Activated CD4-positive, alpha-beta T cell treated with anti-CD3 and anti-CD28 coated beads, Interleukin-2, amount 50 U/mL, for 24 hours (primary cell): ENCODE measurements at places on chromosomes 5 and 9.

DNA sequence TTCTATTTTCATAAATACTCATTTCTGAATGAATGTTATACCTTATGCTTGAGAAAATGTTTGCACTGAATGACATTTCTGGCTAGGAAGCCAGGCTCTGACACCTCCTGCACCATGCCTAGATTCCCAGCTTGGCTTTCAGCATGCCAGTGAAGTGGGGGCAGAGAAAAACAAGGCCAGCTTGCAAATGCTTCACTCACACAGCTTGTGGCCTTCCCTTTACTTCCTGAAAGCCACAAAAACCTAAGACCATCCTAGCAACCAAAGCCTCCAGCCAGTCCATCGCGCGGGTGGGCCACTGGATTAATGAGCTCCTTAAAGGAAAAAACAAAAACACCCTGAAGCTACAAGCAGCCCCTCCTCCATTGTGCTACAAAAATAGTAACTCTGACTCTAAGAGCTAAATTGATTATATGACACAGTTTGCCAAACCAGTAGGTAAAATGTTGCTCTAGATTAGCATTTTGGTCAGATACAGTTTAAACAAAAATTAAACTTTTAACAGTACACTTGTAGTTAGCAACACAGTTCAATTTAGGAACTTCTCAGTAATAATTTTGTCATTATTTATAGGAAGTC lies 159.9 kb downstream of the TSSK1B start:
- DNase-seq = no peak

GRCh38 chr9:136791516-136792276 lies 552 bp downstream of the TMEM141 start:
- peak; percentile 51 for DNase-seq

DNA sequence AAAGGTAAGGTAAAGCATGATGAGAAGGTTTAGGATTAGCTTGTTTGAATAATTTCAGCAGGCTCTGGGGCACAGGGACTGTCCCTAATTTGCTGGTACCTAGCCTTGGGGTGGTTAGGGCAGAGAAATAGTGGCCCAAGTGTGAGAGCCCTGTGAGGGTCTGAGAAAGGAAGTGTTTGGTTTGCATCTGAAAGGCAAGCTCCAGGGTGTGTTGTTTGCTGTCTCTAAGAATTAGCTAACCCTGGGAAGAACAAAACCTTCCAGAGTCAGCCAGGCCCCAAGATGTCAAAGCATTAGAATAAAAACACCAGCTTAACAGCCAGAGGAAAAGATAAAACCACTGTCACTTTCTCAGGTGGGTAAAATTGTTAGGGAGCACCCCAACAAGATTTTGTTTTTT lies 31.0 kb downstream of the TMEM252 start:
- no peak for DNase-seq

DNA sequence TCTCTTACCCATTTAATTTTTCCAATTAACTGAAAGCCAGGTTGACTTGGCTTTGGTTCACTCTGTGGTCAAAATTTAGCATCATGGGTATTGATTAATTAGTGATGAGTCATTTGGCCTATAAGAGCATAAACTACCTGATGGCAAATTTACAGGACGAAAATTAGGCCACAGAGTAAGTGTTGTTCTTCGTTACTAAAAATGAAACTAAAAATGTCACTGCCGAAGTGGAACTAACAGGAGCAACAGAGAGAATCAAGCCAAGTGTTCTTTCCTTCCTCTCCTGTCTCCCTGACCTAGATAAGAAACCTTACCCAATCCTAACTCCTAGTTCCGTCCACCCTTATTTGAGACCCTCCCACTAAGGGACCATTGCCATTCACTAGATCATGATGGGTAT lies 176.9 kb downstream of the RAB3C start:
- no peak for DNase-seq

- no peak for DNase-seq
Measured at GRCh38 chr5:142551338-142552067, 134.4 kb downstream of the FGF1 start.

DNA sequence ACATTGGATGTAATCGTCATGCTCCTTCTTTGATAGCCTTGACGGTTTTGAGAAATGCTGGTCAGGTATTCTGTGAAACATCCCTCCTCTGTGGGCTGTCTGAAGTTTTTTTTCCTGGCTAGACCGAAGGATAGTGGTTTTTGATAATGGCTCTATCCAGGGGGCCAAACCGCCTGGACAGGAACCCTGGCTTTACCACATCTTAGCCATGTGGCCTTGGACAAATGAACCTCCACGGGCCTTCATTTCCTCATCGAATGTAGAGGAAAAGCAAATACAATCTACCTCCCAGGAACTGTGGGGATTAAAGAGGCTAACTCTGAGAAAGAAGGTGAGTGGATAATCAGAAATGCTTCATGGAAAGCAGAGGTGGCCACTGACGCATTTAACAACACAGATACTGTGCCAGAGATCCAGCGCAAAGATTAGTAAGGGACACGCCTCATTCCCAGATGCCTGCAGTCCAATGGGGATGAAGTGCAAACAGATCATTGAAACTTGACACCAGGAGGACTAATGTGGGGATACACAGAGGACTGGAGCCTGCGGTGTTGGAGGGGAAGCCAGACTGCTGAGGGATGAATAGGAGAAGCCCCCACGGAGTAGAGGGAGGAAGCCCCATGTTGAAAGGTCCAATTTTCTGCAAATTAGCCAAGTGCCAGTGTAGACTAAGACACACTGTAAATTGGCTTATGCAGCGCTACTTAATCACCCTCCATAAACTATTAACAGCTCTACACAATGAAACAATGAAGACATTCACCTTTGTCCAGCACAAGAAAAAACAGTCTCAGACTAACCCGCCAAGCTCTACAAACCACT lies 41.6 kb downstream of the MYO10 start:
- DNase-seq = no peak

DNA sequence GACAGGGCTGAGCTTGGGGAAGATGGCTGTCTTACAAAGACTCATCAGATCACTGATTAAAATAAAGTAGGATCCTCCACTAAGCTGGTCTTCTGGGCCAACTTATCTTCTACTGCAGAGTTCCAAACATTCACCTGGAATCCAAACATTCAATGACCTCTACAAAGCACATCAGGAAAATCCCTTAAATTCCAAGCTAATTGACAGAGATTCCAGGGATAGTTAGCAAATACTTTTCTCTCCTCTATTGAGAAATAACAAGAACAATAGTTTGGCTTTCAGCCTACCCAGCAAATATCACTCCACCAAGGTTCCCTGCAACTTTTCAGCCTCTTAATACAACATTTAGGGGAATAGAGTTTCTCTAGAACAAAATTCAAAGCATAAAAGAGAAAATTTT lies 140.6 kb upstream of the LIFR start:
- no peak for DNase-seq

GRCh38 chr5:150729859-150730258 lies 29.0 kb downstream of the DCTN4 start:
- DNase-seq = no peak
